ENCODE measurements at places on chromosomes 6 and 20.

DNA sequence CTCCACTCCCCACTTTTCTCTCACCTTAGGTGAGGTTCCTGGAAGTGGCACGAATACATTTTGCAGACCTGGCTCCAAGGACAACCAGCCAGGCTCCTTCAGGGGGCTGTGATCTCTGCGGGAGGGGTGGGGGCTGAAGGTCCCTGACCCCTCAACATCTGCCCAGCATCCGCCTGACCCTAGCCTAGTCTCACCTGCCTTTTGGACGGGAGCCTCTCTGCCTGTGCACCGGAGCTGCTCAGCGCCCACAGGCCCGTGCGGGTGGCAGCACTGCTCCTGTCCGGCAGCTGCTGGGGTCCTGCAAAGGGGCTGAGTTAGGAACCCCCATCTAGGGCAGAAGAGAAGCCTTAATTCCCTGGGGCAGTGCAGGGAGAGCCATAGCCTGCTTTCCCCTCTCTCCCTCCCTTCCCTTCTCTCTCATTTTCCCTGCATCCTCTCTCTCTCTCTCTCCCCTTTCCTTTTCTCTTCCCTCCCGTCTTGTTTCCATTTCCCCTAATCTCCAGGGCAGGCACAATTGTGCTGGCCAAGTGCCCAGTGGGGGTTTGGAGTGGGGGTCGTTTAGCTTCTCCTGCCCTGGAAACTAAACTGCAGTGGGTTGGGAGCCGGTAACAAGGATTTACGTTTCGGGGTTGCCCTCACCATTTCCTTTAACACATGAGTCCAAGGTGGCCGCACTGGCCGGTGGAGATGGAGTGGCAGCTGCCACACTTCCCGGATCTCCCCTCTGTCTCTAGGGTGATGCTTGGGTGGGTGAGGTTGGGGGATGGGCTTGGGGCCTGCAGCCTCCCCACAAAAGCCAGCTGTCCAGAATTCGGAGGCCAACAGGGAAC, 54.1 kb downstream of the CTCFL start:
- no peak overlapping the region for H3K27ac ChIP-seq
- peaks cover 65% of the 10 kb centered on the region for H3K27me3 ChIP-seq
- peaks cover 7% of the 10 kb centered on the region for H3K4me1 ChIP-seq

- H3K4me1 ChIP-seq: peaks cover 22% of the 10 kb centered on the region
- peak overlapping the region; percentile 15 for H3K27ac ChIP-seq
- no peak overlapping the region for H3K4me3 ChIP-seq
- H3K27me3 ChIP-seq: no peaks in the 10 kb centered on the region
- DNase-seq: no peak
Observed at GRCh38 chr6:111747829-111748228, 125.4 kb downstream of the FYN start.

DNA sequence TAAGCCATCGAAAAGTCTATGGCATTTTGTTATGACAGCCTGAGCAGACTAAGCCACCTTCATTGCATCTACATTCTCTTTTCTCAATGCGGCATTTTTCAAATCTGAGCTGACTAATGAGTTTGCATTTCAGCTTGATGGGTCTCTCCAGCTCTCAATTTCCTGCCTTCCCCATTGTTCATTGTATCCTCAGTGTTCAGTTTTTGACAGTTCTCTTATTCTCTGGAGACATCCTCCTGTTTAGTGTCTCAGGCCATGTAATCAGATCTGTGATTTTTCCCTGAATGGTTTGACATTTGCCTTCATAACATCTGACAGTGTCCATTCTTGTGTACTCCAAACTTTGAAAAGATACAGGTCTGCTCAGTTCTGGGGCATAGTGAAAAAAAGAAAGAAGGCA, 27.9 kb upstream of the MCM3 start:
- H3K36me3 ChIP-seq: no peaks in the 10 kb centered on the region
- DNase-seq: no peak
- no peak overlapping the region for H3K4me3 ChIP-seq
- H3K4me1 ChIP-seq: no peaks in the 10 kb centered on the region
- H3K27me3 ChIP-seq: no peaks in the 10 kb centered on the region
- H3K27ac ChIP-seq: no peak overlapping the region

DNA sequence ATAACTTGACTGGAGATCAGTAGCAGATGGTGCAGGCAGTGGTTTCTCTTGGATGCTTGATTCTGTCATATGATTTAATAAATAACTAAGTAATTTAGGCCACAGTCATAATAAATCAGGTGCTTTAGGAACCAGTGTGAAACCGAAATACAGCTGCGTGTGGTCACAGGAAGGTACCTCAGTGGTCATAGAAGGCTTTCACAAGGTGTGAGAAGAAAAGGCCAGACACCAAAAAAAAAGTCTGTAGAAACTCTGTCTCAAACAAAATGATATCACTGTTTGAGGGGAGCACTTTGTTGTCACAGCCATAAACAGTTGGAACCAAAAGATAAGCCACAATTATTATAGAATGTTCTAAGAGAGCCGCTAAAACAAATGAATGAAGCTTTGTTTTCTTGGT, 56.5 kb downstream of the ARMC2 start:
- H3K4me3 ChIP-seq: no peak overlapping the region
- no peaks in the 10 kb centered on the region for H3K27me3 ChIP-seq
- peaks cover 6% of the 10 kb centered on the region for H3K4me1 ChIP-seq

GRCh38 chr6:157860505-157860991, 37.5 kb downstream of the SNX9 start:
- no peaks in the 10 kb centered on the region for H3K36me3 ChIP-seq
- peaks cover 52% of the 10 kb centered on the region for H3K4me1 ChIP-seq
- no peak overlapping the region for H3K27ac ChIP-seq

DNA sequence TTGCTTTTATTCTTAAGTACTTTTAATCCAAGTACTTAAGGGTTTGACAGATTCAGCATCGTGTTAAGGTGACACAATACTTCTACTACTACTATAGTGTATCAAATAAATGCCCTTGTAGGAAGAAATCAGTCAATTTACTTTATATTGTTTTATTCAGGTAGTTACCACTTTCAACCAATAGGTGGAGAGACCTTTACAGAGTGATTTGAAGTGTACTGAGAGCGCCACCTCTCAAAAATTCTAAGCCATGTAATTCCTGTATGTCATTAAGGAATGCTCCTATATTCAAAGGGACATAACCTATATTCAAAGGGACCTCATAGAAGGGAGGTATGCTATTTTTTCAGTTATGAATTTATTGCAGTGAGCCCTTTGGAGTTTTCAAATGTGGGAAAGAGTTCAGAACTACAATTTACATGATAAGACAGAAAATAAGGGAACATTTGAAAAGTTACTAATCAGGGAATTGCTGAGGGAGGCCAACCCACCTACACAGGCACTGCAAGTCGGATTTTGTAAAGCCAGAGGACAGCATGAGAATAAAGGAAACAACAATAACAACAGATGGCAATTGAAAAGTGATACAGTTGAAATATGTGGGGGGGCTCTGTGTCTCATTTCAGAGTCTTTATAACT, 955.6 kb downstream of the TBC1D32 start:
- no peak overlapping the region for H3K27ac ChIP-seq
- DNase-seq: no peak
- H3K4me3 ChIP-seq: no peak overlapping the region
- no peaks in the 10 kb centered on the region for H3K4me1 ChIP-seq
- no peaks in the 10 kb centered on the region for H3K27me3 ChIP-seq

DNA sequence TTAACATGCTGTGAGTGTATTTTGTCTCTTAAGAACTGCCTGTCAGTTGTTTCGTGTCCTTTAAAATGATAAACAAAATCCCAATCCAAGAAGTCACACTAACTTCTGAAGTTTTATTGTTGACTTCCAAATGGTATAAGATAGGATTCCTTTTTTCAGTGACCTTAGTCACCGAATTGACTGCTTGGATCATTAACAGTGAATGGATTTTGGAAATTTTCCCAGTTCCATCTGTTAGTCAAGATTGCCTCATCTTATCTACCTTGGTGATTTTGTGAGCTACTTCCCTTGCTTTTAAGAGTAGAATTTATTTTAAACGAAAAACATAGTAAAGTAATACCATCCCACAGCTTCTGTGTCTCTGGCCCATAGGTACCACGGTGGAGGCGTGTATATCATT, 14.9 kb downstream of the RIOK1 start:
- H3K27me3 ChIP-seq: no peaks in the 10 kb centered on the region
- H3K27ac ChIP-seq: no peak overlapping the region
- peaks cover 100% of the 10 kb centered on the region for H3K36me3 ChIP-seq
- H3K4me1 ChIP-seq: no peaks in the 10 kb centered on the region

GRCh38 chr20:56522311-56522710, 2.2 kb upstream of the FAM209A start:
- no peak overlapping the region for H3K4me3 ChIP-seq
- no peak for DNase-seq
- peaks cover 21% of the 10 kb centered on the region for H3K36me3 ChIP-seq
- no peak overlapping the region for H3K27ac ChIP-seq
- H3K4me1 ChIP-seq: no peaks in the 10 kb centered on the region

DNA sequence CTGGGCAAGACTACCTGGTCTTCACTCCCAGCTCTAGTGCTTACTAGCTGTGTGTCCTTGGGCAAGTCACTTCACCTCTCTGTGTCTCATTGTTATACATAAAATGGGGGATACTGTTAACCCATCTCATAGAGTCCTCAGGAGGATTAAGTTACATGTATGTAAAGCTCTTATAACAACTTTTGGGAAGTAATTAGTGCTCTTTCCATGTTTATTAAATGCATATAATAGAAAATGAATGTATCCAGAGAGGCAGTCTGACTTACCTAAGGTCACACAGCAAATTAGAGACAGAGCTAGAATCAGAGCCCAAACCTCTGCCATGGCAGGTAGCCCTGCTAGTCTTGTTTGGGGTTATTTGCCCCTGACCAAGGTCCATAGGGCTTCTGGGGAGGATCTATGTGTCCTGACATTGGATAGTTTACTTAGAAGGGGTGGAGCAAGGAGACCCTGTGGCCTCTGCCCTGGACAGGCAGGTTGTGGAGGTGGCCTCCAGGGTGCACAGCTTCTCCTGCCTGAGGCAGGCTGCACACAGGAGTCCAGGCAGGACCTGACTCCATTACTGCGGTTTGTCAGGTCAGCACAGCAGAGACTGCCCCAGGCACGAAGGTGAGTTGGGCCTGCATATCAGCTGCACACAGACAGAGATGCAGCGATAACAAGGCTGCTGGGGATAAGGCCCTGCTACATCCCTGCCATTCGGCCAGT, 8.4 kb upstream of the MAPK13 start:
- peaks cover 13% of the 10 kb centered on the region for H3K36me3 ChIP-seq
- no peak overlapping the region for H3K4me3 ChIP-seq
- H3K27ac ChIP-seq: no peak overlapping the region
- DNase-seq: no peak
- H3K27me3 ChIP-seq: no peaks in the 10 kb centered on the region

DNA sequence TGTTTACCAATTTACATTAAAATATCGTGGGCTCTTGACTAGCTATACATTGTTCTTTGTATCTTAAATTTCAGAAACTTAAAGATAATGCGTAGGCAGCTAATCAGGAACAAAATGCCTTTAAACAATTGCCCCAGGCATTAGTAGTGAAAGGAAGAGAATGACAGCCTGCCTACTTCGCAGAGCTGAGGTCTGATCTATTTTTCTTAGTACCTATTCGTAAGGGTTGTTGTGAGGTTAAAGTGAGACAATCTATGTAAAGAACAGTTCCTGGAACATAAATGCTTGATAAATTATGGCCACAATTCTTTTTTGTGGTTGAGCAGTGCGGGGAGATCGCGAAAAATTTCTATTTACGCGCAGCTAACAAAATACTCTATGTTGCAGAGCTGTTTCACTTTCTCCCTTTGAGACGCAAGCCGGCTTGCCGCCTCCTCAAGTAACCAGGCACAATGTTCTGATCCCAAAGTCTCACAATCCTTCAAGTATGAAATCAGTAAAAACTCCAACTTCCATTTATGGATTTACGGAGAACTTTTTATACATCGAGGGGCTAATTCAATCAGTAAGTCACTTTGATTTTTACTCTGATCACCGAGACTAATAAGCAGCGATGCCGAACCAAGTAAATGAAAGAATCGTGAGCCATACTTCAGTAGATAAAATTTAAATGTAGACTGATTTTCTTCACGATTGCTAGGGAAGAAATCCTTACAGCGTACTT, 878 bp upstream of the PNRC1 start:
- peak overlapping the region; percentile 100 for H3K27ac ChIP-seq
- peak overlapping the region; percentile 92 for H3K4me3 ChIP-seq
- H3K36me3 ChIP-seq: no peaks in the 10 kb centered on the region
- H3K27me3 ChIP-seq: no peaks in the 10 kb centered on the region

DNA sequence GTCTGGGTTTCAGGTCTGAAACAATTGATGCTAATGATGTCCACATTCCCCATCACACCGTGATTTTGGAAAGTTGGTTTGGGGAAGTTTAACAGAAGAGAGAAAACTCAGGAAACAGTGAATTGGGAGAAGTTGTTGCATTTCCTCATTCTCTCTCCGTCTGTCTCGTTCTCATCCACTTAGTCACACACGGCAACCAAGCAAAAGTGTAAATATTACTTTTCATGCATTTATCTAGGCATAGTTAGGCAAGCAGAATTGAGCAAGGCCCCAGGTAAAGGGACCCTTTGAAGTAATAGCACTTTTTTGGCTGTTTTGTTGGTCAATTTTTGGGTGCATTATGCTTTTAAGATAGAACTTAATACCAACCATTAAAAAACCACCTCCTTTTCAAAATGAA, 137.0 kb upstream of the SULF2 start:
- H3K36me3 ChIP-seq: no peaks in the 10 kb centered on the region
- no peaks in the 10 kb centered on the region for H3K4me1 ChIP-seq
- H3K27me3 ChIP-seq: no peaks in the 10 kb centered on the region
- DNase-seq: no peak
- no peak overlapping the region for H3K4me3 ChIP-seq
- no peak overlapping the region for H3K27ac ChIP-seq

DNA sequence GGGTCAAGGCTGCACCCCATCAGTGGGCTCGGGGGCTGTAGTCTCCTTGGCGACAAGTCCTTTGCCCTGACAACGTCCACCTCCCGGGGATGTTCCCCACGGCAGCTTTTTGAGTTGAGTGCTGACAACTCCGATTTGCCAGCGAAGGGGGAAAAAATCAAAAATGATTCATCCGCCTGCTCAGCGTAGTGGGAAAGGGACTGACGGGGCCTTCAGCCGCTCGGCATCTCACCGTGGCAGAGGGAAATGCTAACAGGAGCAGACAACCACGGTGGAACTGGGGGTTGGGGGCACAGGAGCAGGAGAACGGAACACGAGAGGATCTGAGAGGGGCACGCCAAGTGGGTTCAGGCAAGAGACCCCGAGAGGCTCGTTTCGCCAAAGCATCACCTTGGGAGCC, 173.7 kb downstream of the TFAP2C start:
- no peak overlapping the region for H3K4me3 ChIP-seq
- no peaks in the 10 kb centered on the region for H3K36me3 ChIP-seq
- H3K27ac ChIP-seq: no peak overlapping the region
- H3K4me1 ChIP-seq: peaks cover 7% of the 10 kb centered on the region
- DNase-seq: no peak

GRCh38 chr6:33312361-33313104, 1.3 kb downstream of the TAPBP start:
- no peak for DNase-seq
- no peaks in the 10 kb centered on the region for H3K27me3 ChIP-seq
- H3K27ac ChIP-seq: peak overlapping the region; percentile 98
- H3K36me3 ChIP-seq: peaks cover 44% of the 10 kb centered on the region

GRCh38 chr6:80094017-80094416, 12.5 kb upstream of the BCKDHB start:
- H3K36me3 ChIP-seq: no peaks in the 10 kb centered on the region
- no peaks in the 10 kb centered on the region for H3K27me3 ChIP-seq
- DNase-seq: no peak

- no peaks in the 10 kb centered on the region for H3K27me3 ChIP-seq
- no peak for DNase-seq
- peaks cover 7% of the 10 kb centered on the region for H3K36me3 ChIP-seq
- no peak overlapping the region for H3K4me3 ChIP-seq
- H3K4me1 ChIP-seq: no peaks in the 10 kb centered on the region
Observed at GRCh38 chr6:42068872-42069522, 18.7 kb downstream of the TAF8 start.

All from esophagus squamous epithelium (tissue), 5 donors.